ENCODE measurements at places on chromosomes 1 and 21.
A peak's percentile ranks its signal among the peaks of the same experiment; 100 is the strongest.

GRCh38 chr1:10905841-10906655 lies 106.4 kb upstream of the TARDBP start:
- no peak for DNase-seq

DNA sequence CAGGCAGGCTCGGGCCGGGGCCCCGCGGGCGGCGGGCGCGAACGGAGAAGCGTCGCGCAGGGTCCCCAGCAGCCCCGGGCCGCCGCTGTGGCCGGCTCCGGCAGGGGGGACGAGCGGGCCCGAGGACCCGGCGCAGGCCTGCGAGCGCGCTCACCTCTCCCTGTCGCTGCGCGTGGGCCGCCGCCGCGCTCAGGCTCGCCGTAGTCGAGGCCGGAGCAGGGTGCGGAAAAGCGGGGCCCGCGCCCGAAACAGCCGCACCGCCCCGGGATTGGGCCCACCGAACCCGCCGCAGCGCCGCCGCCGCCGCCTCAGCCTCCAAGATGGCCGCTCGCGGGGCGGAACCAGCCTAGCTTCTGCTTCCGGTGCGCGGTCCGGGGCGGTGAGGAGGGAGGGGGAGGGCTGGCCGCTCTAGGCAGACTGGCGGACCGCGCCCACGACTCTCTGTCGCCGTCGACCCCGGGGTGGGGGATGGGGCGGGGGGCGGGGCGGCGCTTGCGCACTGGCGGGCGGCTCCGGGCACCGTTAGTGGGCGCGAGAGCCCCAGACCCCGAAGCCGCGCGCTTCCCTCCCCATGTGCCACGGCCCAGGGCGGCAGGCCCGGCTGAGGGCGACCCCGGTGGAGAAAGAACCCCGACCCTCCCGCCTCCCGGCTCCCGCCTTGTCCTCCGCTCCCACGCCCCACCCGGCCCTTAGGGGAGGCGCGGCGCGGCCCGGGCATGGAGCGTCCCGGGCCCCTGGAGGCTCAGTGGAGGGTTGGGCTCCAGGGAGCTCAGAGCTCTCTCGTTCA lies at the start of gene UBE2J2:
Gene UBE2J2 (minus strand): TSS at position 343 of the 787 bp plus-strand sequence. CDS start 5,862 bp downstream, outside the sequence.
- DNase-seq = peak; percentile 95

DNA sequence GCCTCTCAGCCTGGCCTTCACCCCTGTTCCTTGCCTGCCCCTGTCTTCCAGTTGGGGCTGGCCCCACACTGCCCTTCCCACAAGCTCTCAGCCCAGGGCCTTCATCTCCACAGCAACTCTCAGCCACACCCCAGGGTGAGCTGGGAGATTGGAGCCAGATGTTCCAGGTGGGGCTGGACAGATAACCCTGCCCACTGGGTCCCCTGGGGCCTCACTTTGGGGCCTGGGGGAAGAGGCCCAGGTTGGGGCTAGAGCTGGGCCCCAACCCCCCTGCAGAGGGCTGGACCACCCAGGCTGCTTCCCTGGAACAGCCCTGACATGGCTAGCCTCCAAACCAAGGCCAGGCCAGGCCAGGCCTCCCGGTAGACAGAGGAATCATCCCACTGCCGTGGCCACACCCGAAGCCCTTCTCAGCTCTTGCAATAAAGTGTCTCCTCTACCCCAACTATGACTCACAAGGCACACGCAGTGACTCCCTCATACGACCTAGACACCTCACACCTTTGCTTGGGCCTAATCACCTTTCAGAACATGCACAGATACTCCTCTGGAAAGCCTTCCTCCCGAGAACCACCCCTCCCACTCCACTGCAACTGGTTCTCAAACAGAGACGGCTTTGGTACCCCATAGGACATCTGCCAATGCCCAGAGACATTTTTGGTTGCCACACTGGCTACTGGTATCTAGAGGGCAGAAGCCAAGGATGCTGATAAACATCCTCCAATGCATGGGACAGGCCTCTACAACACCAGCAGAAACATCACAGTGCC lies 22.2 kb downstream of the SLC2A1 start:
- no peak for DNase-seq

GRCh38 chr1:59570524-59570923 lies 244.2 kb upstream of the HOOK1 start:
- no peak for DNase-seq

GRCh38 chr1:217919683-217920388 lies 288.7 kb downstream of the SPATA17 start:
- no peak for DNase-seq

DNA sequence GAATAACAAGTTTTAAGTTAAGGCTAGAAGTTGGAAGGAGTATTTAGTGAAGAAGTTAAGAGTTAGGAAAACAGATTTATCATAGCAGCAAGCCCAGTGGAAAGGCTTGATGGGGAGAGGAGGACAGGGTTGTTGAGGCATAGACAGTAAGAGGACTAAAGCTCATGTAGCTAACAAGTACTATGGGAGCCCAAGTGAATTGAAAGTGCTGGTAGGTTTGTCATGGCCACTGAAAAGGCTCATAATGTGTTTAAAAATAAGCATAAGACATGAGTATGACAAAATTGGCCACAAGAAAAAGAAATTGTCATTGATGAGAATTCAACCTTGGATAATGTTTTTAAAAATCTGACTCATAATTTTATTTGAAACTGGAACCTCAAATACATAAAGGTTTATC lies 49.2 kb upstream of the CRB1 start:
- DNase-seq = no peak

DNA sequence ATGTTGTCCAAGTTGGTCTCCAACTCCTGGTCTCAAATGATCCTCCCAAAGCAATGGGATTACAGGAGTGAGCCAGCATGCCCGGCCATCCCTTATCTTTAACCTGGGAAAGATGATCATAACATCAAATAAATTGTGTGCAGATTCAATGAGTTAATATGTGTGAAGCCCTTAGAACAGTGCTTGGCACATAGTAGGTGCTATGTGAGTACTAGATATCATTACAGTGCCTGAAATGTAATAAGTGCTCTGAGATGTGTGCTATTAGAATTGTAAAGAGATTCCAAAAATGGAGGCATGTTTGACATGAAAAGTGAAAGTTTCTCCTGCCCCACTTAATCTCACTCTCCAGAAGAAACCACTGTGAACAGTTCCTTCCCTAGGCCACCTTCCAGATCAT lies 71.8 kb downstream of the RUNX3 start:
- DNase-seq = no peak

- DNase-seq = peak; percentile 42
Observed at GRCh38 chr1:209692745-209693504, 11.7 kb upstream of the HSD11B1 start.

DNA sequence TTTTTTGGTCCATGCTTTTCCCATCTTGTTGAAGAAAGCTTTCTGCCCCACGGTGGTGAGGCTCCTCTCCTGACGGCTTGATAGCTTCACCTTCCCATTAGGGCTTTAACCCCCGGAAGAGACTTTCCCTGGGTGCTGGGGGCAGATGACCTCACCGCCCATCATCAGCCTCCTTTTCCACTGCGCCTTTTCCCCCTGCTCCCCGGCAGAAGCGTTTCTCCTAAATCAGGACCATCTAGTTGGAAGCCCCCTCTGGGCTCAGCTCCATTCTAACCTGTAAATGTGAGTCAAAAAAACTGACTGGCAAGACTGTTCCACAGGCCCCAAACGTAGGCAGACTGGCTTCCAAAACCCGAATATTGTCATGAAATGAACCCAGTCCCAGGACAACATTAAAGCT lies 6.7 kb downstream of the POFUT2 start:
- DNase-seq = no peak

DNA sequence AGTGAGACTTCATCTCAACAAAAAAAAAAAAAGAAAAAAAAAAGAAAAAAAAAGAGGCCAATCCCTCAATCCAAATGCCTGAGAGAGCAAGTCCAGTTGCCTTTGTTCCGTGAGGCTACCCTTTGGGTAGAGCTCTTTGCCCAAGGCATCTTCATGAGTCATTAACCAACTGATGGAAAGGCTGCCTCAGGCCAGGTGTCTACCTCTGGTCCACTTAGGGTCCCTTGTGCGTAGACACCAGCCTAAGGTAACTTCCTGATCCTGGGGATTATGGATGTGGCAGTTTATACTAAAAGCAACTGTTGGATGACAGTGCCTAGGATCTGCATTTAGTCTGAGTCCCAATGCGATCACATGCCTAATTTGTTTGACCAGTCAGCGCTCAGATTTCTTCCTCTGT lies 20.7 kb upstream of the ZNF326 start:
- DNase-seq = no peak

GRCh38 chr1:181392613-181393220 lies 90.6 kb upstream of the CACNA1E start:
- no peak for DNase-seq

- no peak for DNase-seq
Observed at GRCh38 chr1:205449750-205450443, 5.9 kb downstream of the BLACAT1 start.

- no peak for DNase-seq
Observed at GRCh38 chr1:247638781-247639180, 33.4 kb downstream of the OR2G3 start.

GRCh38 chr1:210257698-210258529 lies 25.3 kb downstream of the SERTAD4 start:
- no peak for DNase-seq

DNA sequence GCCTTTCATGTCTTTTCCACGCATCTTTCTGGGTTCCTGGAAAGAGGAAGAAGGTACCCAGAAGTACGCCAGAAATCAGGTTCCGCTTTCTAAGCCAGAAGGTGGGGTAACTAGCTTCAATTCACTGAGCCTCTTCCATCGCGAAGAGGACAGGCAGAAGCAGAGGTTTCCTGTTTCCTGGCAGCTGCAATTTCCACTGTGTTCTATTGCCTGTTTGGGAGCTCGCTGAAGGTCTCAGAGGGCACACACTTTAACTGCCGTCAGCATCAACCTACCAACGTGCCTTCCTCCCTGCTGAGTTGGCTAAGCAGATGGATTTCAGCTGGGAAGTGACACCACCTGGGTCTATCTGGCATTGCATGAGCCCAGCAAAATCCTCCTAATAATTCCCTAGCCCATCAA lies 10.0 kb downstream of the NCF2 start:
- DNase-seq = no peak

DNA sequence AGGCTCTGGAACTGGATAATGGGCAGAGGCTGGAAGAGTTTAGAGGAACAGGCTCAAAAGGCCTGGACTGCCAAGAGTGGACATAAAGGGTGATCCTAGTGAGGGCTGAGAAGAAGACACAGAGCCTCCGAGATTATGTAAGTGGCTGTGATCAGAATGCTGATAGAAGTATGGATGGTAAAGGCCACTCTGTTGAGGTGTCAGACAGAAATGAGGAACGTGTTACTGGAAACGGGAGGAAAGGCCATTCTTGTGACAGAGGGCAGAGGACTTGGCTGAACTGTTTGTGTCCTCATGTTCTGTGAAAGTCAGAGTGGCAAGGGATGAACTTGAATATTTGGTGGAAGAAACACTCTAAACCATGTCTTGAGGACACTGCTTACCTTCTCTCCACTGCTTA lies 6.7 kb upstream of the ABCG1 start:
- no peak for DNase-seq

DNA sequence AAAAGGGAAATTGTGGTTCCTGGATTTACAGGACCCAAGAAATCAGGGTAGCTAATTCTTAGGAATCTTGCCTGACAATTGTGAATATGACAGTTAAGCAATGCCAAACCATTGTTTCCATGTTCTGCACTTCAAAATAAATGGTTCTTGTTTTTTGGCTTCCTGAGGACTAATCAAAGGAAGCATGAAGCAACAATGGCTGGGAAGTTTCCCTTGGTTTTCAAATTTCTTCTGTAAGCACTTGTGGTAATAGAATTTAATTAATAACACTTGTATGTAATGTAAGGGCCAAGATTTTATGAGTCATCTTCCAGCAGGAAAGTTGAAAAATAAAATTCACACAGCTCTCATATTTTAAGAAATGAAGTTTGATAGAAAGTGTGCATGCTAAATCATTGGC lies 31.7 kb downstream of the JAM2 start:
- no peak for DNase-seq

- DNase-seq = no peak
Observed at GRCh38 chr1:53172426-53173128, 24.0 kb upstream of the CPT2 start.

GRCh38 chr1:220884981-220885918 lies 6.0 kb downstream of the HLX start:
- no peak for DNase-seq

GRCh38 chr1:3732434-3733093 lies 19.7 kb upstream of the CCDC27 start:
- no peak for DNase-seq

All from stimulated activated CD4-positive, alpha-beta T cell treated with anti-CD3 and anti-CD28 coated beads, Interleukin-12 subunit alpha, Interleukin-12 subunit beta, amount 100 ng/mL, for 24 hours (primary cell).